ENCODE measurements at places on chromosomes 6 and 20.

- no peak for DNase-seq
These were observed 50.8 kb upstream of the BEND6 start for GRCh38 chr6:56904068-56904467.

- DNase-seq: no peak
These were observed 49.8 kb downstream of the KCTD20 start for GRCh38 chr6:36492621-36493020.

GRCh38 chr6:103769431-103769830 lies 1090.3 kb downstream of the HACE1 start:
- DNase-seq: no peak

DNA sequence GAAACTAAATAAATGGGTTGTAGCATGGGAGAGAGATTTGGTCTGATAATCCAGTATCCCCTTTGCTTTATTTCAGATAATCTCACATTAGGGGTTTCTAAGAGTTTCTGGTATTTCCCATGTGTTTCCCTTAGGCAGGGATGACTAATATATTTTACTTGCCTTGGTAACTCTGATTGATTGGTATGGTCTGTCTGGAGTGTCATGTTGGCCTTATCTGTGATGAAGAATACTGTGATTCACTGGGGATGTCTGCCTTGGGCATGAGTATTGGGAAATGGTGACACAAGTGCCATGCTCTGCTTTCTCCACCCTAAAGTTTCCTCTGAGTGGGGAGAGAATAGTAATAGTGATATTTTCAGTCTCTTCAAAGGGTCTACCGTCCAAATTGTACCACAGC lies 10.1 kb downstream of the SLC22A2 start:
- no peak for DNase-seq

DNA sequence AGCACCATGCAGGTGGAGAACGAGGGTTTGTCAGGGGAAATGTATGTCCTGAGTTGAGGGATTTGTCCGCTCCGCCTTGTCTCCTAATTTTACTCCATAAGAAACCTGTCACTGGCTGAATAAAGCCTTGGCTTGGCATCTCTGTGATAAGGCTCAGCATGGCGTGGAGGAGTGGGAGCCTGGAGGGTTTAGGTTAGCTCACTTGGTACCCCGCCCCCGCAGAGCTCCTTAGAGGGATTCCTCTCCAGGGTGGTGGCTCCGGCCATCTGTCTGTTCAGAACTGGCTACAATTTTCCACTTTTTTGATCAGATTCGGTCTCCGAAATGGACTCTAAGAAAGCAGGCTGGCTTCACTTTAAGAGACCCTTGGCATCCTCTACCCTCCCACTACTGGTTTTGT lies 192.2 kb upstream of the SYNDIG1 start:
- no peak for DNase-seq

GRCh38 chr6:148492654-148493290 lies 150.1 kb downstream of the SASH1 start:
- no peak for DNase-seq

DNA sequence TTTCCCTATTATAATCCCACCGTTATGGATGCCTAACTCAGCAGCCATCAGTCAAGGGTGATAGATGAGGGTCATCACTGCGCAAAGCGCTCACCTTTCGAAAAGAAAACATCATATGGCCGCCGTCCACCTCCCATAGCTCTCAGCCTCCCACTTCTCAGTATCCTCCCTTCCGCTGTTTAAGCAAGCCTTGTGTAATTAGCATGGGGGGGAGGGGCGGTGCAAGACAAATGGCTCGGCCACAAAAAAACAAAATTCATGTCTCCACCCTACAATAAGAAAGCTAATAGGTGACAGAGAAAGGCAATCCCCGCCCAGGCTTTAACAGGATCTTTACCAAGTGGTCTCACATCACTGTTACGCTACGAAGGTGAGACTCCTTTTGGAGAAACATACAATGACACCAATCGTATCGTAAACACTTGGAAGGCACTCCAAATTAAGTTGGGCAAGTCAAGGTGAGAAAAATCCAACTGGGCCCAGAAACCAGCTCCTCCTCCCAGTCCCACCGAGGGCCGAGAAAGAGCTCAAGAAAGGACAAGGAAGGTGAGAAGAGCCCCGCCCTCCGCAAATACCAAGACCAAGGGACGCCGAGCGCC lies 645 bp downstream of the DDX39B start:
- DNase-seq: no peak

DNA sequence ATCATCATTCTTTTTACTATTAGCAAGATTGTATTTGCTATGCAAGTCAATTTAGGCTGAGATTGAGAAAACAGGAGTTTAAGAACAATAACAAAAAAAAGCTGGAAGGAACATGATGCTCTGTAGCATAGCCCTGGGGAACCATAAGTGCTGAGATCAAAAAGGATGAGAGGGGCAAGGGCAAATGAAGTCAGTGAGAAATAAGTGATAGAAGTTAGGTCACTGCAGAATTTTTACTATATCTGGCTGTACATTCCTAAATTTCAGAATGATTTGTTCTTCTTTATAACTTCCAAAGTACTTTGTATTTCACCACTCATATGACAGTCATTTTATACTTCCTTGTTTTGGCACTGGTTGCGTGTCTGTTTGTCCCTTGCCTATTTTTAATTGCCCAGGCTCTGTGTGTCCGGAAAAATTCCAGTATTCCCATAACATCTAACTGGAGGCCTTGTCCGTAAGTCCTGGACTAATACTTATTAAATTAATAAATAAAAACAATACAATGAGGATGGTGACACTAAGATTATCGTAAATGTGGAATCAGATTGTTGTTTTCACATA lies 444.7 kb downstream of the TENT5A start:
- no peak for DNase-seq

DNA sequence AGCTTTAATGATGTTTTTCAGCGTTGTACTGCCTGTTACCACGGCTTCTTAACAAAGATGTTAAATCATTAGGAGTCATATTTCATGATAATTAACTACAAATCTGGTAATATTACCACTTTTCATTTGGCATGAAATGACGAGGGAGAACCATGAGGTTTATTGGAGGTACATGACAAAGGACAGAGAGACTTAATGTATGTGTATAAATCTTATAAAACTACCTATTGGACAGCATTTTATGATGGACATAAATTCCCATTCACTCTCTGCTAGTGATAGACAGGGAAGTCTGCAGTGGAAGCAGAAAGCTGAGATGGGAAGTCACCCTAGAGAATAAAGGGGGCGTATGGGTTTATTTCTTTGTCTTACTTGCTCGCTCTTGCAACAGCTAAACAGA lies 949.9 kb upstream of the FLRT3 start:
- no peak for DNase-seq

DNA sequence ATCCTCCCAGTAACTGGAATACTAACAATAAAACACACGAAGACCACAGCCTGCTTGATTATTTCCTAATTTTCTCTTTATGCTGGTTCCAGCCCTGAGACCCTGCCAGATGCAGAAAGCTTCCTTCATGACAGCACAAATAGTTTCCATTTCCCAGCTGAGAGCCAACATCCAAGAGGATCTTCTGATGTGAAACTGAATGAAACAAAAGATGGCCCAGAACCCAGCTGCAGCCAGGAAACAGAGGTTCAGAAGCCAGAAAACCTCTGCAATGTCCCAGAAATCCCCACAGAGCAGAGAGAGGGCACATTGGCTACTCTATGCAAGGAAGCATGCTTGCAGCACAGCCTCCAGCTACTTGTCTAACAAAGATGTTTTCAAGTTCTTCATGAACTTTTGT lies 61.8 kb upstream of the PLEKHG1 start:
- no peak for DNase-seq

DNA sequence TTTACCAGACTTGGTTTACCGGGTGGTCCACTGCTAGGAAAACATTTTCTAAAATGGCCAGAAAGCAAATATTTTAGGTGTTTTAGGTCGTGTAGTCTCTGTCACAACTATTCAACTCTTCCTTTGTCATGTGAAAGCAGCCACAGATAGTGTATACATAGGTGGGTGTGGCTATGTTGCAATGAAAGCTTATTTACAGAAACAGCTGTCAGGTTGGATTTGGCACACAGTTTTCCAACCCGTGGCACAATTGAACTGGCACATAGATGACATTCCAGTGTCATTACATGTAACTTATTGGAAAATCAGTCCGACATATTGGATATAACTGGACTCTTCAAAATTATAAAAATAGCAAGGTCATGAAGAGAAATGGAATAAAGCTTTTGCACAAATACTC lies 68.9 kb upstream of the KCNQ5 start:
- no peak for DNase-seq

GRCh38 chr20:24917797-24918578 lies 31.1 kb upstream of the CST7 start:
- DNase-seq: peak; percentile 42

- no peak for DNase-seq
These were observed 293.9 kb upstream of the FOXQ1 start for GRCh38 chr6:1018041-1018440.

DNA sequence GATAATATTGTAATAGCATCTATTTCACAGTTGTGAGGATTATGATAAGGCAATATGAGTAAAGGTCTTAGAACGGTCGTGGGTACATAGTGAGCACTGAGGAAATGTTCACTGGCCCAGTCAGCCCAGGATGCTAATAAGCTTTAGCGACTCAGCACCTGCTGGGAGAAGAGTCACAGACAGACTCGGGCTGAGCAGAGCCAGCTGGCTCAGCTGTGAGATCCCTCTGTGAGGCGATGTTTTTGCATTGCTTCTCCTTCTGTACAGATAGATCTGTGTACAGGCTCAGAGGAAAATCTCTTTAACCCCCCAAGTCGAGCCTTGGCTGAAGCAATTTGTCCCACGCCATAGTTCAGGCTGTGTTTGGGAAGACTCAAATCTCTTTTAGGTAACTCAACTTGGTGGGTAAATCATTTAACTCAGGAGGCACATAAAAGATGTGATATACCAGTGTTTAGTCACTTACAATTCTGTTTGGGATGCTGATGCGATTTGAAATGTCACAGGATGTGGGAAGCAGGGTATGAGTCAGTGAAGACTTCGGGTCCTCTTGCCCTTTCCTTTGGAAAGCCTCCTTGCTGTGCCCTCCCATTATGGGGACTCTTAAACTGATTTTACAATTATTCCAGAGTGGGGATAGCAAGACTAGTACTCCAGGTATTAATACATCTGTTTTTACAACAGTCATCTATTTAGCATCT lies 53.1 kb downstream of the PHACTR1 start:
- DNase-seq: no peak

DNA sequence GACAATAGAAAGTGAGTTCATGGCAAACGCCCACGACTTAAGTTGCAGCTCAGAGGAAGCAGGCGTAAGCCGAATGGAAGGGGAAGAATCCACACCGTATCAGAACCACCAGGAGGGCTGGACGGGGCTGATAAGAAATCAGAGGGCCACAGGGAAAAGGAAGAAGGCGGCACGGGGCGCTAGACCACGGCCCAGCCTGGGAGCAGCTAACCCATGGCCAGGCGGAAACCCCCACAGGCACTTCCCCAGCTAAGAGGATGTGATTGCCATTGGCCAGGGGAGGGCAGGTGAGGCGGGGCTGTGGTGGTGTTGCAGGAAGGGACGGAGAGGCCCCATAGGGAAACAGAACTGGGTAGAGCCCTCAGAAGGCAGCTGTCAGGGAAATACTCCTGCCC lies 174.0 kb upstream of the AFDN start:
- no peak for DNase-seq

GRCh38 chr20:41361757-41362747 lies 4.6 kb downstream of the EMILIN3 start:
- DNase-seq: no peak

- no peak for DNase-seq
These were observed 24.7 kb upstream of the LRFN2 start for GRCh38 chr6:40611912-40612311.

- no peak for DNase-seq
These were observed 46.5 kb downstream of the NOL7 start for GRCh38 chr6:13661647-13662046.

DNA sequence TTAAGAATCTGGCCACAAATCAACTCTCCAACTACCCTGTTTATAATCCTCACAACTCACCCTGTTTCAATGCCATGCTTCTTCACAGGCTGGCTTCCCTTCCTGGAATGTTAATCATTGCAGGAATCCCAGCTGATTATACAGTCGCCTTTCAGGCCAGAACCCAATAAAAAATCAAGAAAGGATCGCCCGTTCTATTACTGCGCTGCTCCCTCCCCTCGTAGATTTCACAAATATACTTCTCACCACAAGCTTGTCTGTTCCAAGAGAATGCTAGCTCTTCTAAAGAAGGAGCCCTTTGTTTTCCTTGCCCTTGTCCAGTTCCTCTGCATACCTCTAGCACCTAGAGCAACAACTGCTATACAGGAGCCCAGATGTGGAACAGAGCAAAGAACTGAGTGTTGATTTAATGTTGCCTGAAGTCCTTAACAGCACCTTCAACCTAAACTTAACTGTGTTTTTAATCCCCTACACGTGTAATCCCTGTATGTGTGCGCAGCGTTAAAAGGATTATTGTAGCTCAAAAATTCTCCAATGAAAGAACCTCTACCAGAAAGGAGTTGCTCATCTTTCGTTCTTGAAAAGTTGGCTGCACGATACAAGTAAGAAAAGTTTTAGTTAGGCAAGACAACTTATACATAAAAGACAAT lies 988 bp downstream of the ECHDC1 start:
- no peak for DNase-seq

DNA sequence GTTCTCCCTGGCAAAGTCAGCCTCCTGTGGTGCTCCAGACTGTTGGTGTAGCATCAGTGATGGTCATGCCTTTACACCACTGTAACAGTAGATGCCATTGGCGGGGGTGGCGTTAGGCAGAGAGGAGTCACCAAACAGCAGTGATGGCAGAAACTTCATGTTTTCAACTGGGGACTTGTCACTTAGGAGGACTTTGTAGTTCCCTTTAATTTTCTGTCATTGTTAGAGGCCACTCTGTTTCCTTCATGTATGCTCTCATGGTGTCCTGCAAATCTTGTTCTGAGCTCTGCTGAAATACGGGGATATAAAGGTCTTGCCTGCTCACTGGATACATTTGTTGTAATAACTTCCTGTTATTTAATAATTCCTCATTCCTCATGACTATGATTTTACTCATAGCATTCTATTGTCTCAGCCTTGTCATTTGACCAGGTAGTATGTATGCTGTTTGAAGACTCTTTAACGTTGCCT lies 4.6 kb downstream of the MAP3K4 start:
- no peak for DNase-seq

DNA sequence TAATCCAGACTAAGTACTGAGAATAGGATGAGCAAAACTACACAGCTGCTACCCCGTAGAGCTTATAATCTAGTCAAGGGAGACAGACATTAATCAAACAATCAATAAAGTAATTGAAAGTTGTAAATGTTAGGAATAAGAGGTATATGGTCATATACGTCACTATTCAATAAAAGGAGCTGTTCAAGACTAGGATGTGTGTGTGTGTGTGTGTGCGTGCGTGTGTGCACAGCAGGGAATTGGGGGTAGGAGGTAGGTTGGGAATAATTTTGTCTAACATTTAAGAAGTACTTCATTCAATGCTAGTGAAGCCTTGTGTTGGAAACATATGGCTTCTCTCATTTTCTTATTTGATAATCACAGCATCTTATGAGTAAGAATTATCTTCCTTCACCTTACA lies 41.8 kb downstream of the SESN1 start:
- DNase-seq: no peak

All from fibroblast of skin of left biceps (primary cell).